ENCODE measurements at places on chromosomes 16 and 17.

DNA sequence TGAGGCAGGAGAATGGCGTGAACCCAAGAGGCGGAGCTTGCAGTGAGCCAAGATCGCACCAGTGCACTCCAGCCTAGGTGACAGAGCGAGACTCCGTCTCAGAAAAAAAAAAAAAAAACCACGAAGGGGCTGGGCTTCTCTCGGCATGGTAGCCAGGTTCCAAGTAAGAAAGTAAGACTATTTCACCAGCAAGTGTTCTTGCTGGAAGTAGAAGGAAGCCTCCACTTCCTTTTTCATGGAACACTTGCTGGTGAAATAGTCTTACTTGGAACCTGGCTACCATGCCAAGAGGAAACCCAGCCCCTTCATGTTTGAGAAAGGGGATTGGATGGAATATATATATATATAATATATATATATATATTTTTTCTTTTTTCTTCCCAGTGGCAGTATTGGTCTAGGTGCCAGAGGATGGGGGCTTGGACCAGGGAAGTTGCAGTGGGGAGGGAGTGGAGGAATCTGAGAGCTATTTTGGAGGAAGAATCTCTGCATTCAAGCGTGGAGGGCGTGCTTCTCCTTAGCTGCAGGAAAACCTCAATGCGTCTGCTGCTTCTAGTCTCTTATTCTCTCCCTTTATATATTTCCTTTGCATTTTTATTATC lies 7.2 kb upstream of the N4BP1 start:
- no peak for DNase-seq

GRCh38 chr17:80718428-80718827 lies 173.8 kb downstream of the RPTOR start:
- DNase-seq = no peak

DNA sequence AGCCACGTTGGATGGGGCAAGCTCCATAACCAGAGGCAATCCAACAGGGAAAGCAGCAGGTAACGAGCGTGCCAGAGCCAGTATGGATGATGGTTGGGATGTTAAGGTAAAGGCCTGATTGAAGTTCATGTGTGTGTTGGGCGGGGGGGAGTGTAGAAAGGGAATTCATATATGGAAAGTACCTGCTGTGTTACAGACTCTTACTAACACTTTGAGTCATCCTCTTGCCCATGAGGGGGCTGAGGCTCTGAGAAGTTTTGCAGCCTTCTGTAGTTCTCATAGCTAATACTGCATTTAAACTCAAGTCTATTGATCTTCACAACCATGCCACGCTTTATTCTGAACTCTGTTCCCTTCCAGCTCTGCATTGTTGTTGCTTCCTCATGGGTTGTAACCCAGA lies 28.5 kb downstream of the SYCE1L start:
- DNase-seq = no peak

- peak; percentile 56 for DNase-seq
These were observed 972 bp downstream of the RSAD1 start for GRCh38 chr17:50479522-50480141.

GRCh38 chr16:57017251-57017650 lies 27.9 kb downstream of the NLRC5 start:
- DNase-seq = no peak

GRCh38 chr17:76887802-76888201 lies 19.6 kb downstream of the MGAT5B start:
- no peak for DNase-seq

GRCh38 chr17:5219536-5219935 lies 15.1 kb downstream of the SCIMP start:
- no peak for DNase-seq

Data from NCI-H1694 treated with DMSO at 0.1 percent for 48 hours (cell line).